Dermis blood vessel endothelial cell (primary cell): ENCODE measurements at places on chromosomes 11 and 22. TPM values are rescaled to one million over a fixed set of nuclear protein-coding genes. Genes with fewer than 3 reads are reported as not detected.

GRCh38 chr11:2737866-2738265 is 38.1 kb upstream of the KCNQ1OT1 start:
- no peak for DNase-seq

GRCh38 chr11:47147250-47147649 is 29.4 kb downstream of the ARFGAP2 start:
- DNase-seq, result no peak

The CARD18 gene
- total RNA-seq, result not detected in 2 replicates

DNA sequence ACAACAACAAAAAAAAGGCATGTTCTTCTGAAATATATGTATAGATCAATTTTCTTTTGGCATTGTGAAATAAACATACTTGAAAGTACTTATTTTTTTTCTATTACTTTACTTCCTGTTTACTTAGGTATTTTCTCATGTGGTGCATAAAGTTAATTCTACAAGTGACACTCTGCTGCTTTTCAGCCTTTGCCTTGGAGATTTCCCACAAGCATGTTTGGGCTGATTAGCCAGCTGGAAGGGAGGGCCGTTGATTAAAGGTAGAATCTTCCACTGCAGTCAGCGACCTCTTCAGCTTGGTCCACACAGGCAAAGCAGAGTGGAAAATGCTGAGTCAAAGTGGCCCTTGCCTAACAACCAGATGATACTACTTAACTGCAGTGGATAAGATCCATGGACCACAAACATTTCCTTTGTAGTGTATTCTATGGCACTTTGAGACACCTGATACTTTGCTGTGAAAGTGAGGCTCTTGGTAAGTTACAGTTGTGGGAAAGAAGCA is 176.0 kb downstream of the ARHGAP42 start:
- peak; percentile 7 for DNase-seq

GRCh38 chr11:9073466-9074225 is 17.8 kb downstream of the SCUBE2 start:
- DNase-seq, result no peak

DNA sequence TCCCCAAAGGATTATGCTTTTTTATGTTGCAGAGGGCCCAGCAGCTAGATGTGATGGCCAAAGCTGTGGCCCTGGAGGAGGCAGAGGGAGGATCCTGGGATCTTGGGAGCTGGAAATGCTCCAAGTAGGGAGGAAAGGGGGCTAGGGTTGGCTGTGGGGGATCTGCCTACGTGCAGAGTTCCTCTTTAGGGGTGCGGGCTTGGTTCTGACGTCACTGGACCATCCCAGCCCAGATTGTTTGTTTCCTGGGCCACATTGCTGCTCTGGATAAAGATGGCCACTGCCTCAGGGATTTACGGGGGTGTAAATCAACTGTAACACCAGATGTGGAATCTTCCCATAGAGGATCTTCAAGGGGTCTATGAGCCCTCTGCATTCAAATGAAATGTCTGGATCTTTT is 110.3 kb upstream of the SYT13 start:
- no peak for DNase-seq

The LGALS1 gene
- total RNA-seq, result 2,321 and 4,948 TPM in 2 replicates

The TBX1 gene
- total RNA-seq, result 69.6 and 73.2 TPM in 2 replicates

DNA sequence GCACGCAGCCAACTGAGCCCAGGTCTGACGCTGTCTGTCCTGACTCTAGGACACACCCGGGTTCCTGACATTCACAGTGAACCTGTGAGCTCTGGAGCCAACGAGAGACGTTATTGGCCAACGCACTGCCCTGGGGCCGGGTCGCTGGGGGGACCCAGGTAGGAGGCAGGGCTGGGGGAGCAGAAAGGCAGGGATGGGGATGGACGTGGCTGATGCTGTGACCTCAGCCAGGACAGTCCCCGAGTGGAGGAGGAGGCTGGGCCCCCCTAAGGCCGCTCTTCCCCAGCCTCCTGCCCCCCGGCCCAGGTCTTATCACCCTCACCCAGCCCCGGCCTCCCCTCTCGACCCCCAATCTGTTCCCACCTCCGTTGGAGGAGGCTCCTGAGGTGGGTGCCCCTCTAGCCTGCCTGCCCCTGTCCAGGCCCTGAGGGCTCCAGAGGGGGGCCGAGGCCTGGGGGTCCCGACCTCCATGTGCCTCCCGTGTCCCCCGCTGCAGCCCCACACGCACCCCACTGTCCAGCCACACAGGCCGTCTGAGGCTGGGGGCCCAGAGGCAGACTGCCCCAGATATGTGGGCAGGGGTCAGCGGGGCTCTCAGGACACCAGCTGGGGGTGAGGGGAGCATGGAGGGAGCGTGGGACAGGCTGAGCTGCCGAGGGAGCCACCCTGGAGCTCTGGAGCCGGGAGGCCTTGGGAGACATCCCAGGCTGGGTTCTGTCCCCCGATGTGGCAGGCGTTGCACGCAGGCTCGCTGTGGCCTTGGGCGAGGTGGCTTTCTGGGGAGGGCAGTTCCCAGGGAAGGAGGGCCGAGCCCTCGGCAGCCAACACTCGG is 29.2 kb upstream of the MUC5AC start:
- no peak for DNase-seq

- no peak for DNase-seq
Measured at GRCh38 chr22:26357281-26357680, 71.8 kb upstream of the ASPHD2 start.

DNA sequence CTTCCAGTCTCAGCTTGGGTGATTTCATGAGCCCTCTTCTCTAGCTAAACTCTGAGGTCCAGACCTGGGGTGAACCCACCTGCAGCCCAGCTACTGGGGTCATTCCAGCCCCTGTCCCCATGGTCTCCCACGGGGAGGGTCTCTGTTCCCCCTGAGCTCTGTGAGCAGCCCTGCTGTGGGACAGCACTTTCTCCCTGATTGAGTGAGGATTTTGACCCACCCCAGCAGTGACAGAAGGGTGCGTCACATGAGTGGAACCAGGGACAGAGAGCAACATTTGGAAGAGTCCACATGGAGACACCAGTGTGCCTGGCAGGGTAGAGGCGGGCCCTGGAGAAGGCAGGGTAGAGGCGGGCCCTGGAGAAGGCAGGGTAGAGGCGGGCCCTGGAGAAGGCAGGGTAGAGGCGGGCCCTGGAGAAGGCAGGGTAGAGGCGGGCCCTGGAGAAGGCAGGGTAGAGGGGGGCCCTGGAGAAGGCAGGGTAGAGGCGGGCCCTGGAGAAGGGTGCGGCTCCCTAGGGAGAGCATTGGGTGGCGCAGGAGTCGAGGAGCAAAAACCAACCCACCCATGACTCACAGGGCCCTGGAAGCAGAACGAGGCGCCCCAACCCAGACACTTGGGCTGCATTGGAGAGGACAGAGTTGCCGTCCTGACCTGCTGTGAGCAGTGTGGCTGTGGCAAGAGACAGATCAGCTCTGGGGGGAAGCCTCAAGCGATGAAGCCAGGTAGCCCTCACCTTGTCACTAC is 227.7 kb upstream of the B3GAT1 start:
- no peak for DNase-seq

DNA sequence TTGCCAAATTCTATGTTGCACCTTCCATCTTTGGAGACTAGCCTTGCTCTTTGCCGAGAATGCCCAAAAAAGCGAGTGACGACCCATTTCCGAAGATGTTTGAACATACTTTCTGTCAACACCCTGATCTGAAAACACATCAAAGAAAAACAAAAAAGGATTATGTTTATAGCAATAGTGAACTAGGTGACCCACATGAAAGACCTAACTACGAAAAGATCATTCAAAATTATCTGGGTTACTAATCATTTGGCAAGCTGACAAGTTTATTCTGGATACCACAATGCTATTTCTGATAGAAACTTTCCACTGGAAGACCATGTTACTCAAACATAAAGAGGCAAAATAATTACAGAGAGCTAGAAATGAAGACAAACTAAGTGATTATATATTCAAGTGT is 27.0 kb downstream of the KCNJ1 start:
- peak; percentile 58 for DNase-seq

- DNase-seq, result peak; percentile 18
Measured at GRCh38 chr22:38429499-38430068, 25.4 kb downstream of the KCNJ4 start.

The OR52N4 gene
- total RNA-seq, result 0.17 TPM in 1 of 2 replicates, not detected in the other

The SLC25A18 gene
- not detected in 2 replicates for total RNA-seq

The TRIM29 gene
- not detected in 2 replicates for total RNA-seq

DNA sequence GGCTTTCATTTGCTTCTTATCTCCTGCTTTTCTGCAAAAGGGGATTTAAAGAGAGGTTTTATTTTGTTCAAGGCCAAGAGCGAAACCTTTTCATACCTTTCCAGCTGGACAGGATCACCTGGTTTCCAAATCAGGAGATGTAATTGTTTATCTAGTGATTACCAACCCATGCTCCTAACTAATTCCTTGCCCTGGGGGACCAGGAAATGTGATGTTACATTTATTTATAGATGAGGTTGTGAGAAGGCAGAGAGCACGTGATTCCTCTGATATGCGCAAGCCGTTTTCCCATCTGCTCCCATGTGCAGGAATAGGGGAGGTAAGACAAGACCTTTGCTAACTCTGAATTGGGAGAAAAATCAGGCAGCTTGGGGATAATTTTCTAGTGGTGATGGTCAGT is 507.2 kb upstream of the LARGE1 start:
- no peak for DNase-seq

- peak; percentile 13 for DNase-seq
Measured at GRCh38 chr11:8760896-8761295, 78.3 kb downstream of the RPL27A start.

The CNTF gene
- 1.7 and 2.8 TPM in 2 replicates for total RNA-seq

The CCDC188 gene
- 9.4 and 11.1 TPM in 2 replicates for total RNA-seq

GRCh38 chr22:48492366-48493320 is 1335.0 kb downstream of the BRD1 start:
- peak; percentile 81 for DNase-seq

The CAPN5 gene
- 5.6 and 8.5 TPM in 2 replicates for total RNA-seq

DNA sequence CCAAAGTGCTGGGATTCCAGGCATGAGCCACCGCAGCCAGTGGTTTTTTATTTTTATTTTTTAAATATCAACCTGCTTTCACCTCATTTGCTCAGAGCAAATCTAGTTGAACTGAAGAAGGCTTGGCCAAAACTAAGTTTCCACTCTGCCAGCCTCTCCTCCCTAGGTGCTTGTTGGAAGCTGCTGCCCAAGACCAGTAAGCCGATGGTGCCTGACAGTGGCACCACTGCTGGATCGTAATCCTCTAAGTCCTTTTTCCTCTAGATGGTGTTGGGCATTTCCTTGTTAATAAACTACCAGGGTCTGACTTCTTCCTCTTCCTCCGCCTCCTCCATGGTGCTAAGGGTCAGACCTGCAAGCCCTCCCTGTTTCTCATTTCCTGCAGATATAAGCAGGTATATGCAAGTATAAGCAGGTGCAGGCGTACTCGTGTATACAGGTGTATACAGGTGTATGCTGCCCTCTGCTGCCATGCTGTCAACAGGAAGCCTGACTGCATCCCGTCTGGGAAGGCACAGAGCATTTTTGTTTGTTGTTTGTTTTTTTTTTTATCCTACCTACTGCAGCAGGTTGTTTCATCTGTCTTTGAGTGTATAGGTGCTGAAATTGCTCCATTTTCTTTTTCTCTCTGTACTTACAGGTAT is 1.6 kb downstream of the NADSYN1 start:
- DNase-seq, result no peak

GRCh38 chr11:1051356-1052132 is 15.0 kb upstream of the MUC6 start:
- DNase-seq, result no peak

- no peak for DNase-seq
Measured at GRCh38 chr22:33496112-33496511, 424.2 kb downstream of the LARGE1 start.

- DNase-seq, result no peak
Measured at GRCh38 chr11:35588627-35589026, 29.6 kb upstream of the FJX1 start.

The XKR3 gene
- not detected in 2 replicates for total RNA-seq

The CYTH4 gene
- total RNA-seq, result under 0.01 TPM in 1 of 2 replicates, not detected in the other

DNA sequence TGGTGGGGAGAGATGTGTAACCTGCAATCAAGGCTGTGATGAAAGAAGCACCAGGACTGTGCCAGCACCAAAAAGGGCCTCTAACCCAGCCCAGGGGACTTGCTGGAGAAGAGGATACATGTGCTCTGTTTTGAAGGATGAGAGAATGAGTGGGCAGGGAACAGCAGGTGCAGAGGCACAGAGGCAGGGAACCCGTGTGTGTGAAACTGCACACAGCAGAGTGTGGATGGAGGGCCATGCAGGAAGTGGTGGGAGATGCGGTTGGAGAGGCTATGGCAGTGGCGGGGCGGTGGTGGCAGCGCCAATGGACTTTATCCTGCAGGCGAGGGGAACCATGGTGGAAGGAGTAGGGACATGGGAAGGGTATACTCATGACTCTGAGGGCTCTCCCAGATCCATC is 25.2 kb upstream of the LRRC32 start:
- DNase-seq, result no peak

DNA sequence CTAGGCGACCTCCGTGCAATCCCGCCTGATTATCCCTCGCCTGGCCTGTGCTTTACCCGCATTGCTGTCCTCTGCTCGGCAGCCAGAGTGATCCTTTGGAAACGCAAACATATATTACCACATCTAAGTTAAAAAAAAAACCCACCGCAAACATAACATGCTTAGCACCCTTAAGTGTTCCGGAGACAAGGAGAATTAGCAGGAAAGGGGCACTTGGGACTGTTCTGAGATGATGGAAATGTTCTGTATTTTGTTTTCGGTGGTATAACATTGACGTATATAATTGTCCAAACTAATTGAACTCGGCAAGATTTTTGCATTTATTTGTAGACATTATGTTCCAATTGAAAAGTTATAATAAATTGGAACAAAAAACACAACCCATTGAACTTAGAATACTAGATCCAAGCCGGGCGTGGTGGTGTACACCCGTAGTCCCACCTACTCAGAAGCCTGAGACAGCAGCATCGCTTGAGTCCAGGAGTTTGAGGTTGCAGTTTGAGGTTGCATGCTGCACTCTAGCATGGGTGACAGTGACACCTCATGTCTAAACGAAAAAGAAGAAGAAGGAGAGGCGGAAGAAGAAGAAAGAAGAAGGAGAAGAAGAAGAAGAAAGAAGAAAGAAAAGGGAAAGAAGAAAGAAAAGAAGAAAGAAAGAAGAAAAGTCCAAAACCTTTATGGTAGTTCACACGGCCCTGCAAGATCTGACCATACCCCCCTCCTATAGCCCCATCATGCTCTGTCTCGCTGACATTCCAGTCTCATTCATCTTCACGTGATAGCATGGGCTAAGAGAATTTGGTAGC is 604 bp upstream of the POLR3H start:
- no peak for DNase-seq
